ENCODE measurements at places on chromosomes 3 and 15.

DNA sequence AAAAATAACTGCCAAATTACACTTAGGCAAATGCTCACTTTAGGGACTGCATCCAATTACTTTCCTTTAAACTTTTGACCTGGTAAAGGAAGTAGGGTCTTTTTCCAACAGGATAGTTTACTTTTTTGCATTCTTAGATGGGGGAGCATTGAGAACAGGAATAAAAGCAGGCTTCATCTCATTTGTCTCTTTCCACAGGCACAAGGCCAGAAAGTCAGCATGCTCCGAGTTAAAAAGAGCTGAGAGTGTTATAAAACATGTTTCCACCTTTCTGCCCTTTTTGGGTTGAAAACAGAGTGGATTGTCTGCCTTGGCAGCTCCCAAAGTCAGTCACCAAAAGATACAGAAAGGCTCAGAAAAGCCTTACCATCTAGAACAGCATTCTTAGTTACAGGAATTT is 404.9 kb upstream of the ALCAM start:
- DNase-seq: no peak

DNA sequence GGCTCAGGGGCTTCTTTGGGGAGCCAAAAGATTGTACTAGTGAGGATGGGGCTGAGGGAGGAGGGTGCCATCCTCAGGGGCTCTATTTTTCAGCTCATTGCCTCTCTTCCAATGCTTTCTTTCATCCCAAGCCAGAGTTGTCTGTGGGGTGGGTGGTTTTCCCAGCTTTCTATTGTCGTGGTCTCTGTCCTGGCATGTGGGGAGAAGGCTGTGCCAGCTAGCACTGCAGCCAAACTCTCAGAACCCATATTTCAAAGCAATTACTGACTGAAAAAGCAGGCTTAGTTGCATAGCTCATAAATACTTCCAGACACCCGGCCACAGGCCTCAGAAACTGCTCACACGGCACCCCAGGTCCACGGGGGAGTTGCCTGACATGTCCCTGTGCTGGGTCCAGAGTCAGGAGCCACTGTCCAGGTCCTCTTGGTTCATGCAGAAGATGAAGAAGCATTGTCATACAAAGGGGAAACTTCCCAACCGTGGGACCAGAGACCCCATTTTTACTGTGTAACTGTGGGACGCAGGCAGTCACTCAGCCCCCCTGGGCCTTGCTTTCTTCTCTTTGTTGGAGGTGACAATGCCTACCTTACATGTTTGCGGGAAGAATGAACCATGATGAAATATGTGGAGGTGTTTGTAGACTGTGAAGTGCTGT is 27.6 kb downstream of the FGD5 start:
- no peak for DNase-seq

DNA sequence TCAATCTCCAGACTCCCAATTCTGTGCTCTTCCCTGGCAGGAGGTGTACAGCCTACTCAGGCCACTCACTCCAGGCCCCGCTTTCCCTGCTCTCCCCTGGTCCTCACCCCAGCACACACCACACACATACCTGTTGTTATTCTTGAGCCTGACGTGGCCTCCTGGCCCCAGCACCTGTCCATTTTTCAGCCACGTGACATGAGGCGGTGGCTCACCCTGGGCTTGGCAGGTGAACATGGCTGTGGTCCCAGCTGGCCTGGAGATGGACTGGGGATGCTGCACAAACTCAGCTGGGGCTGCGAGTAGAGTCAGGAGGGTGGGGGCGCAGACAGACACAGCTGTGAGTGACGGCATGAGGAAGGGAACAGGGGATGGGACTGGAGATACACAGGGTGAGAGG is 27.3 kb downstream of the RNU5B-1 start:
- DNase-seq: no peak

DNA sequence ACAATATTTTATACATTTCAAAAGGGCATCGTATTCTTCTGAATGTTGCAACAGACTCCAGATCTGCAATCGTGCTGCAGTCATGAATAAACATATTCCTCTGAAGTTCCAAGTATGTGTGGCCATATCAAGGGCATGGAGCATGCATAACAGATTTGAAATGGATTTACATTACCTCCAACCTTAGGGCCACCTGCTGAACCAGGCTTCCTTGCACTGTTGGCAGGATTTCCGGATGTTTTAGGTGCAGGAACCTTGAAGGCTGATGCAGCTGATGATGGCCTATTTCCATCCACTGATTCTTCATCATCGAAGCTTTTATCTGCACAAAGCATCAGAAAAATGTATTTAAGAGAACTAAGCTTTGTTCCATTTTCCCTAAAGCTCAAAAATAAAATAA is 73.5 kb downstream of the CLASP2 start:
- DNase-seq: no peak

DNA sequence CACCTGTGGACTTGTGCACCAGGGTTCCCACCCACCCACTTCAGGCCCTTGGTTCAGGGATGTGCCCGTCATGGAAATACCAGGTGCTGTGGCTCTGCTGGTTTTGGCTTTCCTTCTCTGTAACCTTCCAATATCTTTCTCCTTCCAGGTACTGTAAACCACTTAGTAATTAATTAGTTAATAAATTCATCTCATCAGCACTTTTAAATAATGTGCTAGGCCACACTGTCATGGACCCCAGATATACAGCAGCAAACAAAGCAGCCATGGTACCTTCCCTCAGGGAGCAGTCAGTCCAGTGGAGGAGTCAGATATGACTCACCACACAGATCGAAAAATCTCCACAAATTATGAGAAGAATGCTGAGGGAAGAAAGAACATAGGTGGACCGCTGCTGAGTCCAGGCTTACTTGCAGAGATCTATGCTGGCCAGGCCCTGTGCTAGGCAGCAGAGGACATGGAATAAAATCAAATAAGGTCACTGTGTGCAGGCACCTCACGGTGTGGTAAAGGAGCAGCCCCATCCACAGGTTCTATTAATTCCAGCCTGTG is 6.8 kb upstream of the GATA2 start:
- DNase-seq: no peak

- DNase-seq: no peak
Measured at GRCh38 chr15:76169911-76170800, 110.4 kb downstream of the TMEM266 start.

DNA sequence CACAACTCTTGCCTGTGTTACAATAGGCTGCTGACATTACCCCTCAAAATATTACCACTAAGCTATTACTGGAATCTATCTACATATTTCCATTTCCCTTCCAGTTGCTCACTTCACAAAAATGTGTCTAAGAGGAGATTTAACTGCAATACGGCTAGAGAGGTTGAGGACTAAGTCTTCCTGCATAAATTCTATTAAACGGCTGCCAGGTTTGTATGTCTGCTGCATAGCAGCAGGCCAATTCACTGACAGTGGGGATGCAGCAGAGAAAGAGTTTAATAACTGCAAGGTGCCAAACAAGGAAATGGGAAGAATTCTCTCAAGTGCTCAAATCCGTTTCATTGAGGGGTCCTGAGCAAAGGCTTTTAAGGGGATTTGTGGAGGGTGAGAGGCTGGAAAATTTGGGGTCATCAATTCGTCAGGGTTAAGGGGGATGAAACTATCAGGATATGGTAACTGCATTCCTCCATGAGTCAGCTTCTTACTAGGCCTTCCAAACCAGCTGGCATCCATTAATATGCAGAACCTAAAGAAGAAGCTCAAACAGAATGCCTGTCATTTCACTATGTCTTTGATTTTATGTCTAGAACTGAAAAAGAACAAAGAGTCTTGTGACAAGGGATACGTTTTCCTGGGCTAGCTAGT is 675.6 kb downstream of the TBL1XR1 start:
- DNase-seq: no peak

DNA sequence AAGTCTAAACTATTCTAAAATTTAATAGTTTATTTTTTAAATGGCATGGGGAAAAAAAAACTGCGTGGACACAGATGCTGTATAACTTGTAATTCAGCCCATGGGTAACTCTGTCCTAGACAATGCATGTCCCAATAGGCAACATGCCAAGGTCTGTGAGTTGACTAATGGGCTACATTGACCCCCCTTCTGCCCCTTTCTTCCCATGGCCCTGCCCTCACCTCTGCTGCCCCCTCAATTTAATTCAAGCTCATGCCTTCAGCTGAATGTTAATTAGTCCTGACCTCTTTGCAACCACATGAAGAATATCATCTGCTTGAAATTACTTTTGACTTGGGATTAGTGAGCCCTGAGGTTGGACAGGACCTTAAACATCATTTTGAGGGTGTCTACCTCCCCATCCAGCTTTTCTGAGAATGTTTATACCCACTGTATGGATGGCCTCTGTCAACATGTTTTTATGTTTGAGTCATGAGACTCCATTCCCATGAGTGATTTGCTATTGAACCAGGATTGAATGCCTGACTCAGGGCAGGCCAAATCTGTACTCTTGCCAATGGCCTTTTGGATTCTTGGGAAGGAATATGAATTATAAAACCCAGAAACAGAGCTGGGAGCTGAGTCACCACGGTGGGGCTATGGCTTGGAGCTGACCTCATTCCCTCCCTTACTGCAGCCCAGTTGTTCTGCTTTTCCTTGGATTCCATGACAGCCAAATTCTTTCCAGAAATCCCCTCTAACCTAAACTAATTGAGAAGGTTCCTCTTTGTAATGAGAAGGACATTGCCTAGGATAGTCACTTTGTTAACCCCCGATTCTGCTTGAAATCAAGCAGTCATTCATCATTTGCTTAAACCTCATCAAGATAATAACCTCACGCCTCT is 33.5 kb upstream of the PDE8A start:
- DNase-seq: peak; percentile 85

DNA sequence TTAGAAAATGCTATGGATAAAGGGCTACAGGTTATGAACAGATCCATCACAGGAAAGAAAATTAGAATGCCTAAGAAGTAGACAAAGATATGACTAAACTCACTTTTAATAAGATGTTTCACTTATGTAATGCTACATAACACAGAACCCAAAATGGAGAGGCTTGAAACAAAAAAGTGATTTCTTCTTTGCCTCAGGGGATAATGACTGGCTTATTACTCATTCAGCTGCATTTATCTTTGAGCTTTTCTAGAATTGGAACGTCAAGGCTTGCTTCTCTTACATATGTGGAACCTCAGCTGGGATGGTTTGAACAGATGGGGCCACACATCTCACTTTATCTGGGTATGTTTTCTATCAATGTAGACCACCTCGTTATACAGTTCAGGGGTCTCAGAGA is 120.6 kb upstream of the EPHA3 start:
- no peak for DNase-seq

DNA sequence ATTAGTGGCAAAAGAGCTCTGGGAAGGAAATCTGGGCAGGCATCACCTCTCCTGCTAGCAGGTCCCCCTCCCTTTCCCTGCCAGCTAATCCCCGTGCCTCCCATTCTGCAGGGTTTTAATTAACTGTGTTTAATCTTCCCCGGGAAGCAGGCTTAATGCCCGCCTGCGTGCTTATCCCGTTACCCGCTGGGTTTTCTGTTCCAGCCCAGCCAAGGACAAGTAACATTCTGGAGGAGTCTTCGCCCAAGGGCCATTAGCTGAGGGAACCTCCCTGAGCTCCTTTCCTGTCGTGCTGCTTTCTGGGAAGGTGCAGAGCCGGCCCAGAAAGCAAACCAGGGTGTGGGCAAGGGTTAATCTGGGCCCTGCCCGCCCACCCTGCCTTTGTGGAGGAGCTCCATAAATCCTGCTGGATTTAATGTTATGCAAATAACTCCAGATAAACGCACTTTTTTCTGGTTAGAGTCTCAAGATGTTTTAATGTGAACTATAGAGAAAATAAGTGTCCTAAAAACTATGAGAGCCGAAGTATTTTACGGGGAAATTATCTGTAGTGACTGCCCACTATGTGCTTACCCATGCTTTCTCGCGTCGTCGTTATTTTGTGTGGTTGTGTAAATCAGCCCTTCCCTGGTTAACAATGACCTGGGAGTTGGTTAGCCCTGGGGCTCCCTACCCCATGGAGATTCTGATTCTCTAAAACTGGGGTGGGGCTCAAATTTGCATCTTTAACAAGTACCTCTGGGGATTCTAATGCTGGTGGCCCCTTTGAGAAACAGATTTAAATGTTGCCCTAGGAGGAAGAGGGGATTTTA is 25.9 kb downstream of the TRIM71 start:
- DNase-seq: no peak

- no peak for DNase-seq
Measured at GRCh38 chr3:73480187-73480672, 144.5 kb downstream of the PDZRN3 start.

GRCh38 chr3:63807961-63808565 is 11.0 kb upstream of the C3orf49 start:
- DNase-seq: no peak

DNA sequence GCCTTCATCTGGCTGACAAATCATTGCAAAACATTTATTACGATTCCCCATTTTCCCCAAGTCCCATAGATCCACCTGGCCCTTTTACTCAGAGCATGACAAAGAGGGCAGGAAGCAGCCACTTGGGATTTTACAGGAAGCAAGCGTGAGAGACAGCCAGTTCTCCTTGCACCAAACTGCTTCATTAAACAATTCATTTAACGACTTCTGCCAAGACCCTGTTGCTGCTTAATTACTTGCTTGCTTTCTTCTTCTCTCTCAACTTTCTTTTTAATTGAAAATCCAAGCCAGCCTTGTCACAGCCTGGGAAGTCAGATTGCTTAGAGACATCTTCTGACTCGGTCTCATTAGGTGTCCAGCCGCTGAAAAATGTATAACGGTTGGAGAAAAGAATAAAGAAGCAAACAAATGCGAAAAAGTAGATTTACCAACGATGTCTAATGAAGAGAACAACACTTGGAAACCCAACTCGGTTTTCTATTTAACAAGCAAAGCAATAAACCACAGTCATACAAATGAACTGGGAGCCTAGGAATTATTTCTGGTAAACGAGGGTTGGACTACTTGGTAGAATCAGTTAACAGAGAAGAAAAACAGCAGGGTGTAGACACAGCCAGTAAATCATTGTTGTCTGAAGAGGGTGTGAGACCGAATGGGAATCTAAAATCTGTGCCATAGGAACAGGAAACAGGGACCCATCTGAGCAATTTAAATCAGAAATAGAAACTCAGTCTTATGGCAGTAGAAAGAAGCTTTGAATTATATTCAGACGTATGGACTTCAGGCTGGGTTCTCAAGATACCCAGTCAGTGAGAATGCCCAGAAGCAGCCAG is 298.3 kb downstream of the LRRC3B start:
- DNase-seq: no peak

DNA sequence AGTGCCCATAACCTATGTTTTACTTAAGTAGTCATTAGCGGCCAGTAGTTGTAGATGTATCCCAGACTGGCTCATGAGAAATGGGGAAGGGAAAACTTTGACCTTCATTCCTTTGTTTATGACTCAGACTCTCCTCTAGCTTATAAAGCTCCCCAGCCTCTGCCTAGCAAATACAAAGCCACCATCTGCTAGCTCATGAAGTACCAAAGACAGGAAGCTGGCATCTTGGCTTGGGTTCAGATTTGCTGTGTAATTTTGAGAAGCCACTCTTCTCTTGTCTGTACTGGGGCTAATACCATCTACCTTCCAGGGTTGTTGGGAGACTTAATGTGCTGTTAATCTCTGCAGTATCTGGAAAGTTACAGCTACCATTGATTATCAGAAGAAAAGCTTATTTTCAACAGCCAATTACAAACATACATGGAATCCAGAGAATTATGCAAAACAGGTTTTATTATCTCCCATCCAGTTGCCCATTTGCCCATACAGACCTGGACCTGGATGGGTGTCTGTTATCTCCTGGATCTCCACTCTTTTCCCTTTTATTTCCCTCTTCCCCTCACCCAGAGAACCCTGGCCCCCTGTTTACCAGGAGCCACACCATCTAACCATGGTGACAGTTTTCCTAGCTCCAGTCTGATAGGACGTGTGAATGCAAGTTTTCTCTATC is 153.8 kb downstream of the SEMA6D start:
- DNase-seq: no peak
